Stimulated activated CD4-positive, alpha-beta T cell treated with anti-CD3 and anti-CD28 coated beads, Interleukin-1b, Interleukin-23, amount 100 ng/mL, for 48 hours (primary cell): ENCODE measurements at places on chromosomes 1 and 21.

DNA sequence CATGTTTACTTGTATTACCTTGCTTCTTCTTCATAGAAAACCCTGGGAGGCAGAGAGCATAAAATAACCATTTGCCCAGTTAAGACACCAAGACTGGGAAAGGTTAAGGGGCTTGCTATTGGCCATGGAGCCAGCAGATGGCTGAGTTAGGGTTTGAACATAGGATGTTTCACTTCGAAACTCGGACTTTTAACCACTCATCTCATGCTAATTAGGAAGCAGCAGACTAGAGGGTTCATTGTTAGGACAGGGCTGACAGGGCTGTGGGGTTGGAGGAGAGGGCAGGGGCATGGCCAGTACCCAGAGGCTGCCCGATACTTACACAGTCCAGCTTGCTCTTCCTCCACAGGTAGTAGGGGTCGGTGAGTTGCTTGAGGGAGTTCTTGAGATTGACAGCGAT is 17.0 kb downstream of the SLC26A9 start:
- DNase-seq, result no peak

- DNase-seq, result no peak
Observed at GRCh38 chr1:239126884-239127283, 259.5 kb upstream of the CHRM3 start.

DNA sequence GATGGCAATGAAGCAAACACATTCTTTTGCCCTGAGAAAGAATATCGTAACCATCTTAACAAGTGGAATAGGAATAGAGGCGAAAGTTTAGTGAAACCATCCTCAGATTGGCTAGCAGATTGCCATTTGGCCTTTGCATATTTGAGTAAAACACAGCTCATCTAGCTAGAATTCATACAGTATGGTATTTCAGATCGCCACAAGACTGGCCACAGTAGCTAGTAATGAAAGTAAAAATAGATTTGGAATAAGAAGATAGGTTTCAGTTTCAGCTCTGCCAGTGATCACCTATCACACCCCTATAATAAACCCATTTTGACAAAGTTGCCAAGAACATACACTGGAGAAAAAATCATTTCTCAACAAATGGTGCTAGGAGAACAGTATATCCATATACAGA is 294.9 kb downstream of the LRRIQ3 start:
- DNase-seq, result no peak

DNA sequence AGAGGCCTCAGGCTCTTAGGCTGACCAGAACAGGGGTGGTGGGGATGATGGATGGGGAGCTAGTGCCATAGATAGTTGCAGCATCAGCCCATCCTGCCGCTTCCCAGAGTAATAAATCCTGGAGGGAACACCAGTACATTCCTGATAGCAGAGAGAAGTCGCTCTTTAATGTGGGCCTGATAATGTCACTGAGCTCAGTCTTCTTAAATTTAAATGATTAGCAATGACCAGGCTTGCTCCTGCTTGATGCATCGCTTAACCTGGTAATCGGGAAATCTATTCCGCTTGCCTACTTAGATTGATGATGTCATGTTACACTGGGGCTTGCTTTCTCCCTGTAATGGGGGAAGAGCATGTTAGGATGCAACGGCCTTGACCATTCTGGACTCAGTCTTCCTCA is 218.6 kb upstream of the PLXNA2 start:
- DNase-seq, result no peak

GRCh38 chr1:185864889-185865517 is 130.8 kb downstream of the HMCN1 start:
- DNase-seq, result no peak

DNA sequence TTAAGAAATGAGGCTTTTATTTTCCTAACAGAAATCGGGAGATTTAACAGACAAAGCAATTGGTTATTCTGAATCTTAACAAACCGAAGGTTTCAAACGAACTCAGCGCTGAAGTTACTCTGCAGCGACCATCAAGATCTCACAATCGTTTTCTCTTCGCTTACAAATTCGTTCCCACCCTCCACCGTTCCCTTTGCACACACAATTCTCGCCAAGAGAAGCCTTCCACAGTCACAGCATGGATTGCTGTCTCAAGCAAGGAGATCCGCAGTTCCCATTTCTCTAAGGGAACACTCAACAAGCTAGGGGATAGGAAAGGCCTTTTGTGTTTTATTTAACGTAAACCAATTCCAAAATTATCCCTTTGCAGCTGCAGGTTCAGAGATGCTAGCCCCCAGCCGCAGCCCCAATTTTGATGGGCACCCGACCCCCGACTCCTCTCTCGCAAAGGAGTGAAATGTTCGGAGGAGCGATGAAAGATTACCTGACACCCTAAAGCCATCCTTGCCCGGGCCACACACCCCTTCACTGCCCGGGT is 755 bp downstream of the FBXO42 start:
- no peak for DNase-seq

DNA sequence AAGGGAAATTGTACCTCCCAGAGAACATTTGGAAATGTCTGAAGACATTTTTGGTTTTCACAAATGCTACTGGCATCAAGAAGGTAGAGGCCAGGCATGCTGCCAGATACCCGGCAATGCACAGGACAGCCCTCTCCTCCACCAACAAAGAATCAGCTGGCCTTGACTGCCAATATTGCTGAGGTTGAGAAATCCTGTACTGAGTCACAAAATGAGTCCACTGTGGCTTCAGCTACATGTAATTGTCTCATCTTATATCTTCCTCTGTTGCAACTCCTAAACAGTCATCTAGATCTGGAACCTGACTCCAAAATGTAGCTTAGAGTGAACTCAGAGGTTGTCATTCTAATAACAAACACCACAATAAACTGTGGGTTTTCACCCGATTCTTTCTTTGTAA is 327.5 kb upstream of the POGK start:
- DNase-seq, result no peak

- no peak for DNase-seq
Observed at GRCh38 chr1:83131692-83131955, 867.3 kb downstream of the TTLL7 start.

GRCh38 chr1:214993419-214993818 is 89.1 kb upstream of the KCNK2 start:
- DNase-seq, result no peak

GRCh38 chr1:207649865-207650580 is 5.1 kb downstream of the CR1L start:
- no peak for DNase-seq

- DNase-seq, result no peak
Observed at GRCh38 chr1:37509181-37509580, 5.4 kb downstream of the MEAF6 start.

GRCh38 chr1:46333300-46334029 is 7.1 kb upstream of the NSUN4 start:
- no peak for DNase-seq

DNA sequence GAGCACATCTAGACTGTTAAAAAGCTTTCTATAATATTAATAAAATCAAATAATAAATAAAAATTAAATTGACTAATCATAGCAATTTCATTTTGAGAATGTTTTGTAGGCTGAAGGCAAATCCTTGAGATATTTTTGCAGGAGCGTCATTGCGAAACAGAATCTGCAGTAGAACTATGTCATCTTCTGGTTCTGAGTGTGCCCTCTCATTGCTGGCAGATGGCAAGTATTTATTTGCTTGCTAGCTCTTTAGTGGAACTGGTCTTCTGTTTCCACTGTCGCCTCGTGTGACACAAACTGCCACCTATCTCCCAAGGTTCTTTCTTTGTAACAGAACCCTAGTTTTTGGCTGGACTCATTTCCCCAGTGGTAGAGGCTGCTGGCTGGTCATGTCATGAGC is 19.0 kb upstream of the IRF2BP2 start:
- no peak for DNase-seq

DNA sequence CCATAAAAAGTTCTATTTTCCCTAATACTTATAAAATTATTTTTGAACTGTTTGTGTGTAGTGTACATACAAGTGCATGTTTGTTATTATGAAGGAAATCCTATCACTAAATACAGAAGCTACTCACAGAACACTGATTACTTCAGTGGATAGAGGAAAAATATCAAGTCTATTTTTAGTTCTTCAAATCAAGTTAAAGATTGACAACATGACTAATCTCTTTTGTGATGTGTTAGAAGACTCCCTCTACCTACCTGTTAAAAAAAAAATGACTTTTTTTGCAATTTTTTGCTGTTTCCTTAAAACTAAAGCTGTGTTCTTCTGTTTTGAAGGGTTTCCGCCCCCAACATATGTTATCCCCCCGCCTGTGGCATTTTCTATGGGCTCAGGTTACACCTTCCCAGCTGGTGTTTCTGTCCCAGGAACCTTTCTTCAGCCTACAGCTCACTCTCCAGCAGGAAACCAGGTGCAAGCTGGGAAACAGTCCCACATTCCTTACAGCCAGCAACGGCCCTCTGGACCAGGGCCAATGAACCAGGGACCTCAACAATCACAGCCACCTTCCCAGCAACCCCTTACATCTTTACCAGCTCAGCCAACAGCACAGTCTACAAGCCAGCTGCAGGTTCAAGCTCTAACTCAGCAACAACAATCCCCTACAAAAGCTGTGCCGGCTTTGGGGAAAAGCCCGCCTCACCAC is 45.5 kb downstream of the NCF2 start:
- no peak for DNase-seq

DNA sequence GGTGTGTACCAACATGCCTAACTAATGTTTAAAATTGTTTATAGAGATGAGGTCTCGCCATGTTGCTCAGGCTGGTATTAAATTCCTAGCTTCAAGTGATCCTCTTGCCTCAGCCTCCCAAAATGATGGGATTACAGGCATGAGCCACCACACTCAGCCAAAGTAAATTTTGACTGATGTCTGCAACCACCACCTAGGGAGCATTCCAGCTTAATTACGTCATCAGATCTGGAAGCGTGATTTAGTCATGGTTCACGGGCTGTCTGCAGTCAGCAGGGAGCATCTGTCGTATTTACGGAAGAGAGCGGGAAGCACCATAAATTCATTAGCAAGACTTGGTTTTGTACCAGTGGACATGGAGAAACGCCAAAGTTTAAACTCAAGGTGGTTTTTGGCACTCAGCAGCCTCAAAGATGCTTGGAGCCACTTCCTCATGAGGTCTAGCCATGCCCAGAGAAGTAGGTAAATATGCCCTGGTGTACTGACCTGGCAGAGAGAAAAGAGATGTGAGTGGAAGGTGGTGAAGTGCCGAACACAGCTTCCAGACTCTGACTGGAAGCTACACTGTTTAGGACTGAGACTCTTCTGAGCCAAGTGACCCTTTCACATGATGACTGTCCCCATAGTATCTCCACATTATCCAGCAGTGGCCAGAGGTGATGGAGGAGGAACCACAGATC is 60.8 kb upstream of the SLC35F3 start:
- DNase-seq, result no peak

DNA sequence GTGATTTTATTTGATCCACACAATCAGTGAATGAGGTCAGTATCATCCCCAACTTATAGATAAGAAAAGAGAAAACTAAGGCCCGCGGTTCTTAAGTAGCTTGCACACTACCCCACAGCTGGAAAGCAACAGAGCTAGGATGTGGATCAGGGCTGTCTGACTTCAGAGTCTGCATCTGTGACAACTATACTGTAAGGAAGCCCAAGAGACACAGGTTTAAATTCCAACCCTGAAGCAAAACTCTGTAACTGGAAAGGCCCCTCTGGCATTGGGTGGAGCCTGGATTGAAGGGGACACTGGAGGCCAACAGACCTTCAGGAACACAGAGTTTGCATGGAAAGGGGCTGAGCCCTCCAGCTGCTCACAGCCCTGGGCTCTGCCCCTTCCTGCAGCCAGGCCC is 40.2 kb downstream of the LGR6 start:
- DNase-seq, result no peak

GRCh38 chr1:79741720-79742421 is 735.3 kb upstream of the ADGRL4 start:
- no peak for DNase-seq

DNA sequence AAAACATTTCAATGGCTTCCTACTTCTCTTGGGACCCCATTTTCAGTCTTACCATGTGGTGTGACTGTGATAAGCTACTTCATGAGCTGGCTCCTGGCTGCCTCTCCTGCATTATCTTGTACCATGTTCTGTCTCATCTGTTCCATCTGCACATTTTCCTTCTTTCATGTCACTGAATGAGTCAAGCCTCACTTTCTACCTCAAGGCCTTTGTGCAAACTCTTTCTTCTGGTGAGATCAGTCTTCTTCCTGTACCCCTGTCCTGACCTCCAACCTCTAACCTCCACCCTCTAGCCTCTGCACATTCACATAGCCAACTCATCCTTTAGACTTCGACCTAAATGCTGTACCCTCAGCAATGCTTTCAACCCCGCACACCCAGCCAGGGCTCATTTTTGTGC is 9.6 kb upstream of the FAM78B start:
- no peak for DNase-seq

DNA sequence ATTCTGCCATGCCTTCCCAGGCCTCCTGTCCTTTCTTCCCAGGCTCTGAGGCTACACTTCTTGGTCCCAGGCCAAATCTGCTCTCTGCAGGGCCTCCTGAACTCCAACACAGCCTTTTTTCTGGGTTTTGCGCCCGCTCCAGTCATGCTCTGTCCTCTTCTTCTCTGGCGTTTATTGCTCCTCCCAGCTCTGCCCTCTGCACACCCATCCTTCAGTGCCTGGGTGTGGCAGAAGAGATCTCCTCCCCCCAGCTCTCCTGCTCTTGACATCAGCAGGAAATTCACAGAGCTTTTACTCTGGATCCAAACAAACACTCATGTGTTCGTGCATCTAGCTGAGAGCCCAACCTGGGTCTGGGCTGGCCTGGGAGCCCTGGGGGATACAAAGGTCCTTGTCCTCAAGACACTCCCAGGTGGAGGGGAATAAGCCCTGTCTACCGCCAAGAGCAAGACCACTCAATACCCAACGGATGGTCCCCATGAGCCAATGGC is 22.9 kb upstream of the EPS8L3 start:
- no peak for DNase-seq

- DNase-seq, result no peak
Observed at GRCh38 chr1:3610527-3611169, 660 bp downstream of the MEGF6 start.

DNA sequence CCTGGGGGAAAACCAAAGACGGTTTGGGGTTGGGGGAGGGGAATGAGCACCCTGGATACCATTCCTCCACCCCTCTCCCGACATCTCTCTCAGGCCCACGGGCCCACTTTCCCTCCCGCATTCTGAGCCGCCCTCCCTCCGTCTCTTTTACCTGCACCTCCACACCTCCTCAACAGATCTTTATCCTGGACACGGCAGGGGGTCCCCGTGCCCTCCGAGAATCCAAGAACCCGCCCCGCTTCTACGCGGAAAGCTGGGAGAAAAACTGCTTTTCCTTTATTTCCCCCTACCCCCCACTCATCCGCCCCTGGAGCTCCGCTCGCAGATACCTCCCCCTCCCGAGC is 108.8 kb downstream of the NAV1 start:
- no peak for DNase-seq
